ENCODE measurements at places on chromosomes 1 and 21. TPM values are rescaled to one million over a fixed set of nuclear protein-coding genes. Genes with fewer than 3 reads are reported as not detected.

- no peak for DNase-seq
These were observed 24.6 kb upstream of the PLA2G2C start for GRCh38 chr1:20210736-20211460.

The SLC16A4 gene
- total RNA-seq, result 0.09 TPM

The ASCL5 gene
- not detected for total RNA-seq

- DNase-seq, result no peak
These were observed 38.3 kb upstream of the CLCA4 start for GRCh38 chr1:86508583-86508969.

DNA sequence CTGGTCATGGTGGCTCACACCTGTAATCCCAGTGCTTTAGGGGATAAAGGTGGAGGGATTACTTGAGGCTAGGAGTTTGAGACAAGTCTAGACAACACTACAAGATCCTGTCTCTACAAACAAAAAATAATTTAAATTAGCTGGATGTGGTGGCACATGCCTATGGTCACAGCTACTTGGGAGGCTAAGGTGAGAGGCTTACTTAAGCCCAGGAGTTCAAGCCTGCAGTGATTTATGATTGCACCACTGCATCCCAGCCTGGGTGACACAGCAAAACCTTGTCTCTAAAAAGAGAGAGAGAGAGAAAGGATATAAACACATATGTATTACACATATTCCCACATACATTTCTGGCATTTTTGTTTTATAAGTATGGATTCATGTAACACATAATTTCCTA is 325.2 kb downstream of the DUSP10 start:
- DNase-seq, result no peak

DNA sequence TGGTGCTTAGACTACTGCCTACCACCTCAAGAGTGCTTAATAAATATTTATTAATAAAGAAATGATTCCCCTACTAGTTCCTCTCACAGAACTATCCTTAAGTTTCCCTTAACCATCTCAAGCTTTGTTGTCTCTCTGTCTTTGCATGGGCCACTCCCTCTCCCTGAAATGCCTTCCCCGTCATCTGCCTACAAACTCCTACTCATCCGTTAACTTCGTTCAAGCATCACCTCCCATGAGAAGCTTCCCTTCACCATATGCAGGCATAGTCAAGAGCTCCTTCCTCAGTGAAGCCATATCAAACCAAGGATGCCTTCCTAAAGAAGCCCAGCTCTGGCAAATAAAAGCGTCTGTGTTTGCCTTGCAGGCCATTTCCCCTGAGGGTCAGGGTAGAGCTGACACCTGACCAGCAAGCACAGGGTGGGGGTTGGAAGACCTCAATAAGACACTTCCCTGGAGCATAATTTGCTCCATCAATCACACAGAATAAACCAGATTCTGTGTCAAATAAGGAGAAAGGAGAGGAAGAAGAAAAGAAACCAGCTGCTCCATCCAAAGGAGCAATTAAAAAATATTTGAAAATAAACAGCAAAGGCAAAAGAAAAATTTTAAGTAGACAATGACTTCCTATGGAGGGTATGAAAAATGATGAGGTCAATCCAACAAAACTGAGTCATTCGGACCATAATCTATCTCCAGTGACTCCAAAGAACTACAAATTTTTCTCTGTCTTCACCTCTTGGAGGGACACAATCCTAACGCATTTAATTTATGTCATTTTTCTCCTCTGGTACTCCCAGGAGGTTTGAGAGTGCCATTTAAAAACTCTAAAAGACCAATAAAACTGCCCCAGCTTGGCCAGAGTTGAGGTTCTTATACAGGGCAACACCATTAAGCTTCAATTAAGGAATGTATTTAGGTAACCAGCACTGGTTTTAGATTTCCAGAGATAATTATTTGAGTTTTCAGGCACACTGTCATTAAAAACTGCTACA is 303.6 kb downstream of the KCNH1 start:
- DNase-seq, result no peak

GRCh38 chr1:109492779-109493178 is 1.1 kb upstream of the CYB561D1 start:
- DNase-seq, result no peak

The SEC16B gene
- not detected for total RNA-seq

DNA sequence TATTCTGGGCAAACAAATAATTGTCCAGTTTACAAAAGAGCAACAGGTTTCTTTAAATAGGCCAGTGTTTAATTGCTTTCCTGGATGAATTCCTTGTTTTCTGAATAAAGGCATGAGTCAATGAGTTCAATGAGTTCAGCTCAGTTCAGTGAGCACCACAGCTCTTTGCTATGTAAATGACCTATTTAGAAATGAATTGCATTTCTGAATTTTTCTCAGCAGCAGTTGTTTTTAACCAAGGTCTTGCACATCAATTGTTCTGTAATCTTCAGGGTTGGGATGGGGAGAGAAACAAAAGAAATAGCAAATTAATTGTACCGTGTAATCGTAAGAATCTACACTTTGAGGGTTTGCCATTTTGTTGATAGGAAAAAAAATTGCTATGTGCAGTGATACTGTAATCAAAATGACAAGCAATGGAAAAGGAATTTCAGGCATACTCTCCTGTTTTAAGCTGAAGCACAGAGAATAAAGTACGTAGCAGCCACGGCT is 45.7 kb downstream of the MIS18A start:
- no peak for DNase-seq

The SCAF4 gene
- 55.4 TPM for total RNA-seq

DNA sequence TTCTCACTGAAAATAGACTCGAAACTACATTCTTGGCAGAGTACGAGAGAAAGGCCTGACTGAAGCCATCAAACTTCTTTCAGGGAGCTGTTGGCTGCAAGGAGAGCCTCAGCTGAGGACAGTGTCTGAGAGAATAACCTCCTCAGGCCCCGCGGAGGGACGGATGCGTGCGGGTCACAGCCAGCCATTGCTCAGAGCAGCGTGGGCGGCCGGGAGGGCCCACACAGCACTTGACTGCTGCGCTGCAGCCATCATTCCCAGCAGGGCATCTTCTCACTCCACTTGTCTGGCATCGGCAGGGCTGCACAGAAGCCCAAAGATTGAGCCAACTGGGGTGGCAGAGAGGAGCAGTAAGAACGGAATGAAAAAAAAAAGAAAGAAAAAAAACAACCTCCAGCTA is 113.5 kb downstream of the XCL2 start:
- DNase-seq, result no peak

DNA sequence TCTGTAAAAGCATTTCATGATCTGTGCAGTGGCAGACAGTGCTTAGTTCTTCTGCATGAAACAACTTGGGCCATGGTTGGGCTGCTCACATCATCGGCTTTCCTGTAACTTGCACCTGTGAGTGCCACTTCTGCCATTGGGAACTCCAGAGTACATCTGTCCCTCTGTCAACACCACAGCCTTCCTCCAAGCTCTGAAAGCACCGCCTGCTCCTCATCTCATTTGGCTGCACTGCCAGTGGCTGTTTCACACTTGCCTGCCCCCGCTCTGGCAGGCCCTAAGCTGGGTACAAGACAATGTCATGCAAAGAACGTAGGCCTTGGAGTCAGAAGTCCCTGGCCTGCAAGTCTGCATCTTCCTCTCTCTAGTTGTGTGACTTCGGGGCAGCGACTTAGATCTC is 46.4 kb downstream of the DDX20 start:
- DNase-seq, result no peak

DNA sequence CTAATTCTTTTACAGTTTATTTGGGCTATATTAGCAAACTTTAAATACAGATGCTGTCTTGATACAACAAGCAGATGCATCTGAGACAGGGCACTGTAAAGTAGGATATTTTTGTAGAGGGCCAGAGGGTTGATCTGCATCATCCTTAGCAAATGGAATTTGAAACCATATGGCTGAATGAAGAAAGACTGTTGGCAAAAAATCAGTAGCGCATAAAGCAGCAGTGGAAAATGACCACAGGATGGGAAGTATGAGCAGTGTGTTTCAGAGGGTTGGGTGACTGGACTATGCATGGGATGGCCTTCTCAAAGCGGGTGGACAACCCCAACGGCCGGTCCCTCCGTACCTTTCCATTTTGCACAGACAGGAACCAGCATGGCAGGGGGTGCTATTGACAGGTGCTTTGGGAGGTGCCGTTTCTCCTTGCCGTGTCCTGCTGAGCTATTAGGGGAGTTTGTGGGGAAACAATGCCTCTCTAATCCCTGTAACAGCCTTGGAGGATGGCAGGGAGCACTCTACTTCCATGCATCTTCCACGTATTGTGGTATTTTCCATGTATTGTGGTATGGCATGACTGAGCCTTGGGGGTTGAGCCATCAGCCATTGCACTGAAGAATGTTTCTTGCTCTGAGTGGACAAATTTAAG is 5.9 kb downstream of the LRRC8B start:
- DNase-seq, result no peak

The LYPD8 gene
- total RNA-seq, result not detected

The CR1L gene
- total RNA-seq, result not detected

The JTB gene
- 232 TPM for total RNA-seq

GRCh38 chr21:32869459-32869858 is 97.9 kb upstream of the PAXBP1 start:
- DNase-seq, result no peak

GRCh38 chr1:200041337-200042118 is 14.0 kb downstream of the NR5A2 start:
- DNase-seq, result no peak

The MTF2 gene
- 42.1 TPM for total RNA-seq

The SLC30A10 gene
- total RNA-seq, result not detected

- no peak for DNase-seq
These were observed 96.6 kb downstream of the FGGY start for GRCh38 chr1:59393211-59394180.

GRCh38 chr21:32603131-32603530 is 9.0 kb downstream of the CFAP298 start:
- DNase-seq, result no peak

The MAN1A2 gene
- 24.0 TPM for total RNA-seq

The FAM167B gene
- 0.33 TPM for total RNA-seq

The CENPF gene
- total RNA-seq, result 44.2 TPM

GRCh38 chr1:63915121-63915520 is 141.3 kb downstream of the ROR1 start:
- no peak for DNase-seq

The ZNF648 gene
- not detected for total RNA-seq

- no peak for DNase-seq
These were observed 31.7 kb downstream of the SIM2 start for GRCh38 chr21:36730291-36731281.

The GSTM3 gene
- total RNA-seq, result 7.5 TPM

DNA sequence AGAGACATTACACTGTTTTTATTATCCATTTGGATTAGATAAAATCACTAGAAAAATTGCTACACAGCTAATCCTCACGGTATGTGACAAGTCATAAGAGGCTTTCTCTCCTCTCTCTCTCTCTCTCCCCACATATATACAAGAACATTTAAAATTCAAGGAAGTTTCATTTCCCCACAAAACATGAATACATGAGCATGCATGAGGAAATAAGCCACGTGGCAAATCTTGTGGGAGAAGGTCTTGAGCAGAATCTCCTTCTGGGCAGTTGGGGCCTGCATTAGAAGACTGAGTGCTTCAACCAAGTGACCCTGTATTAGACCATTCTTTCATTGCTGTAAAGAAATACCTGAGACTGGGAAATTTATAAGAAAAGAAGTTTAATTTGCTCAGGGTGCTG is 1313.1 kb downstream of the MRPL39 start:
- DNase-seq, result no peak

GRCh38 chr1:74463333-74463988 is 49.0 kb downstream of the LRRC53 start:
- DNase-seq, result no peak

GRCh38 chr21:34728479-34728878 is 59.7 kb downstream of the CLIC6 start:
- no peak for DNase-seq

DNA sequence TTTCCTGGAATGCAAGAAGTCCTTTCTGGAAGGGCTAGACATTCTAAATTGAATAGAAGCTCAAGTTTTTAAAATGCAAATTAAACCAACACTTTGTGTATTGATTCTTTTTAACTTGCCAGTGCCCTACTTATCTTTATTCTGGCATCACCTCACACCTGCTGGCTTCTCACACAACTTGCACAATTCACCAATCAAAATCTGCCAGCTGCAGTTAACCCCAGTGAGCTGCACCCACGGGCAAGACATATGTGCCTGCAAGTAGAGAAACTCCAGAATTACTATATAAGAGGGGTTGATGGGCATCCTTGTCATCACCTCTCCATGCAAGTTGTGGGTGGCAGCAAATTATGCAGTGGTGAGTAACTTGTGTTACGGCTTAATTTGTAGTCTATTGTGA is 11.7 kb upstream of the PLPPR4 start:
- DNase-seq, result no peak

- DNase-seq, result no peak
These were observed 141.9 kb downstream of the PTBP2 start for GRCh38 chr1:96863449-96863848.

- DNase-seq, result no peak
These were observed 113.1 kb downstream of the DNM3 start for GRCh38 chr1:171954361-171954760.

The TADA1 gene
- total RNA-seq, result 18.6 TPM

- DNase-seq, result no peak
These were observed 230.9 kb upstream of the IRF2BP2 start for GRCh38 chr1:234840843-234841242.

The LEMD1 gene
- 0.55 TPM for total RNA-seq

The TCEANC2 gene
- 11.4 TPM for total RNA-seq

GRCh38 chr21:27570306-27570868 is 603.5 kb upstream of the ADAMTS5 start:
- no peak for DNase-seq

The GJB5 gene
- not detected for total RNA-seq

DNA sequence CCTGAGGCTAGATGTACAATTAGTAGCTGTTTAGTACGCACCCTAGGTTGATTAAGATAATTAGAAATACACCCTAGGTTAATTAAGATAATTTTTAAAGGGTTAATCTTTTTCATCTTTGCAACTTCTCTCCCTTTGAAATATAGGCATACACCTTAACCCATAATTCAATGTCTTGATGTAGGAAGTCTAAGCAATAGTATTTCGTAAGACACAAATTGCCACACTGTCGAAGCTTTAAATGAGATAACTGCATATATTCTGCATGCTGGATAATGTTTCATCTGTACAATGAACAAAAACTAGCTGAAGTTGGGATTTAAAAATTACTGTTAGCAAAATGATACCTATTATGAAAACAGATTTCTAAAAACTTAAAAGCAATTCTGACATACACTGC is 122.9 kb downstream of the EVI5 start:
- DNase-seq, result no peak

GRCh38 chr1:68111519-68112436 is 61.4 kb upstream of the DIRAS3 start:
- DNase-seq, result no peak

The OR2AK2 gene
- total RNA-seq, result not detected

DNA sequence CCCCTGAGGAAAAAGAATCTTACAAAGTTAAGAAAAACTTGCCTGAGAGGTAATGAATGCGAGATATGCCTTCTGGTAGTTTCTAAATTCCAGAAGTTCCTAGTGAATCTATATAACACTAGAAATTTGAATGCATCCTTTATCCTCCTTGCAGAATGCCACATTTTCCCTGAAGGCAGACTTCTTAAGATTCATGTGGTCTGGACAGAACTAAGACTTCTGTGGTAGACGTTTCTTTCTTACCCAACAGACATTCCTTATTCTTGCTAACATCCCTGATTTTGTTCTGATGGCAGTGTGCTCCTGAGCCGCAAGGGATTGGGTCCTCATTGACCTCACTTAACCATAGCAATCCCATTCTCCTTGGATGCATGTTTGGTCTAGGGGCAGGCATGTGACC is 121.3 kb upstream of the PAPPA2 start:
- no peak for DNase-seq

- no peak for DNase-seq
These were observed 106.9 kb upstream of the TIAM1 start for GRCh38 chr21:31450980-31451379.

Measured in CD8-positive, alpha-beta memory T cell (primary cell).